ENCODE measurements at places on chromosomes 3 and 15. TPM values are rescaled to one million over a fixed set of nuclear protein-coding genes. Genes with fewer than 3 reads are reported as not detected.

The CCDC191 gene
- 2.8 TPM for total RNA-seq

- DNase-seq = no peak
These were observed 39.2 kb upstream of the DLG1 start for GRCh38 chr3:197337656-197338055.

DNA sequence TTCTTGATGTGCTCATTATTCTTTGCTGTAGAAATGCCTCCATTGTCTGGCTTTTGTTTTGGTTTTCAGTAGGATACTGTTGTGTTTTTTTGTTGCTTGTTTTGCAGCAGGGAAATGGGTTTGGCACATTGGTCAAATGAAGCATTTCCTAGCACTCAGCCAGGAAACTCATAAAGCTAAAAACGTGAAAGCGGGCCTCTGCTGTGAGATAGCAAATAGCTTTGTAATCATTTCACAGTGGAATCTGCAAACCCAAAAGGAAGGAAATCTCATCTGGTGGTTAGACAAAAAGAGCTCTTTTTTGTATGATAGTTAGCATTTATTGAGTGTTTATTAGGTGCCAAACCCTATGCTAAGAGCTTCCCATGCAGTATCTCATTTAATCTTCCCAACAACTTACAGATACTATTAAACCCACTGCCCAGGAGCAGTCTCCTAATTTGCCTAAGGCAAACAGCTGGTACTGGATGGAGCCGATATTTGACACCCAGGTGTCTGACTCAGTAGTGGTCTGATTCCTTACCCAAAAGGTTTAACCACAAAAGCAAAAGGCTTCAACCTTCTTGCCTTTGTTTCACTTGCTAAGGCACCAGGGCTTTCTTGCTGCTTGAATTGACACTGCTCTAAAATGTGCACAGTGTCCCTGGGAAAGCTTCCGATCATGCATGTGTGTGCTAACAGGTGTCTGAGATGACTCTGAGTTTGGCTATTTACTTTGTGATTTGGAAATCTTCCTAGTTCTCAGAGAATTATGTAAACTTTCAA lies 527.9 kb upstream of the MDFIC2 start:
- DNase-seq = no peak

The ARL13B gene
- 5.3 TPM for total RNA-seq

GRCh38 chr3:88033079-88033478 lies 25.7 kb downstream of the CGGBP1 start:
- DNase-seq = no peak

The NAALADL2 gene
- 0.27 TPM for total RNA-seq

The WDR72 gene
- total RNA-seq = not detected

DNA sequence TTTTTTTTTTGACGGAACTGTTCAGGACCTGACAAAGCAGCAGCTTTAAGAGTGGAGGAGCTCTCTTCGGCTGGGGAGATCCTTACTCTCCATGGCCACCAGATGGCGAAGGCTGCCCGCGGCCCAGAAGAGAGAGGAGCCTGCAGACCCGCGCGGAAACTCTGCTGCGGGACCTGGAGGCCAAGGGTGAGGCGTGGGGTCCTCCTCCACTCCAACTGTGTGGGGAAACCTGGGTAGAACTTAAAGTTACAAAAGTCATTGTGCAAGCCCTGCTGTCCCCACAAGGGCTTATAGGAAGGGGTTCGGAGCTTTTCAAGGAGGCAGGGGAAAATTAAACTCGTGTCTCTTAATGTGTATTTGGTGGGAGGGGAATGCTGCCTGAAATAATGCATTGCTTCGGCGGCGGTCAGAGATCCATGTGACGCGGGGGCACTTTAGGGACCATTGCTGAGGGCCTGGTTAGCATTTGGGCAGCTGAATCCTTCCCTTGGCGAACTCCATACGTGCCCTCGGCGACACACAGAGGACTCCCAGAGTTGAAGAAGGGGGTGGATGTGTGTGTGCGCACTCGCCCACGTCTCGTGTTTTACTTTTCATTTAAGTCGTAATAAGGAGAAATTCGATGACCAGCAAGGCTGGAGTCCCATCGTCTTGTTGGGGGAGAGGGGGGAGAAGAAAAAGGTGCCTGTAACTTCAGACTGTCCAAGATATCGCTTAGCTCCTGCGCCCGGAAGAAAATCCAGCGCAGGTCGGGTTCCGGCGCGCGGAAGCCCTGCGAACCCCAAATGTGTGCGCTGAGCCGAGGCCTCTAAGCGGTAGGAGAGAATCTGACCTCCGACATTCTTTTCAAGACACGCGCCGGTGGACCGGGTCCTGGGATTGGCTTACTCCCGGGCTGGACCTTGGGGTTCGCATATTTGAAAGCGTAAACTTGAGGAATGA lies 9.7 kb downstream of the EOMES start:
- DNase-seq = peak; percentile 89

The CFAP92 gene
- 0.60 TPM for total RNA-seq

The TLR9 gene
- total RNA-seq = 0.33 TPM

- no peak for DNase-seq
These were observed 54.1 kb downstream of the LPP start for GRCh38 chr3:188207941-188208515.

The DNAH12 gene
- 0.08 TPM for total RNA-seq

GRCh38 chr3:155991212-155991611 lies 120.8 kb downstream of the GMPS start:
- DNase-seq = no peak

The SUCNR1 gene
- total RNA-seq = not detected

- no peak for DNase-seq
These were observed 11.2 kb upstream of the LIPC start for GRCh38 chr15:58420579-58421043.

DNA sequence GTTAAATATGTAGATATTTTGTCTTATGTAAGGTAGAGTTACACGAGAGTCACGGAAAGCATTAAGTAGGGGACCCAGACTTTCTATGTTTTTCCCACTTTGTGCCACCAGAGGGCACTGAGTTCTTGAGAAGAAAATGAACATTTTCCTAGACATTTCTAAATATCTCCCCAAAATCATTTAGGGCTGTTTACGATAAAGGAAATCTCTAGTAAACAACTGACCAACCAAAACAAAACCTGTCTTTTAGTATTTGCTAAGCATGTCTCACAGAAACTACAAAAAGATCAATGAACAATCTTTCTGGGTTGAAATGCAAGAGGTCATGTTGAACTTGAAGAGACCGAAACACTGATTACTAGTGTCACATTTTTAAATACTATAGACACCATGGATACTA lies 16.1 kb downstream of the POU1F1 start:
- DNase-seq = no peak

DNA sequence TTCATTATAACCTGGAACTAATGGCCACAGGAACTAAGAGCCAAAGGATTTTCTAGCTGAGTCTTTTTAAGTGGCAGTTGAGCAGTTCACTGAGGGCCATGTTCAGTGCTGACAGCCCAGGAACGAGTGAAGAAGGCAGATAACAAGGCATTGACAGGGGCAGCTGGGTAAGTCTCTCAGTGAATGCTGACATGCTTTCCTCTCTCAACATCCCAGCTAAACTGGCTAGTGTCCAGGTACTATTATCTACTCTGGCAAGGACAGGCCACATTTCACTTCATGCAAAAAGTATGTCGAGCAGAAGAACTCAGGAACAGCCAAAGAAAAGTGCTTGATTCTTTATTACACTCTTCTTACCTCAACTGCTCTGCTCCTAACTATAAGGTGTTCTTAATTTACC lies 515.9 kb downstream of the NLGN1 start:
- no peak for DNase-seq

DNA sequence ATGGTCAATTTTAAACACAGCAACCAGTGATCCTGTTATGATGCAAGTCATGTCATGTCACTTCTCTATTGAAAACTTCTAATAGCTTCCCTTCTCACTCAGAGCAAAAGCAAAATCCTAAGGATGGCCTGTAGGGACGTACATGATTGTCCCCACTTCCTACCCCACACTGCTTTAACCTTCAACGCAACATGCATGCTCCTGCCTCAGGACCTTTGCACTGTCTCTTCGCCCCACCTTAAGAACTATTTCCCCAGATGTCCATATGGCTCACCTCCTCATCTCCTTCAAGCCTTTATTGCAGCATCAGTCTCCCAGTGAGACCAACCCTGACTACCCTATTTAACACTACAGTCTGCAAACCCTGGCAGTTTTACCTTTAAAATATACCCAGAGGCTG lies 214.1 kb upstream of the CHRM5 start:
- DNase-seq = no peak

- no peak for DNase-seq
These were observed 90.4 kb downstream of the SRGAP3 start for GRCh38 chr3:9158865-9159630.

GRCh38 chr3:183699238-183699947 lies 1.8 kb downstream of the YEATS2 start:
- no peak for DNase-seq

- no peak for DNase-seq
These were observed 79.5 kb upstream of the KLHL25 start for GRCh38 chr15:85874236-85874635.

The KCNAB1 gene
- not detected for total RNA-seq

GRCh38 chr3:106842151-106842550 lies 535.1 kb upstream of the CCDC54 start:
- DNase-seq = no peak

Measured in CD8-positive, alpha-beta T cell (primary cell).